ENCODE measurements at places on chromosomes 4 and X.

DNA sequence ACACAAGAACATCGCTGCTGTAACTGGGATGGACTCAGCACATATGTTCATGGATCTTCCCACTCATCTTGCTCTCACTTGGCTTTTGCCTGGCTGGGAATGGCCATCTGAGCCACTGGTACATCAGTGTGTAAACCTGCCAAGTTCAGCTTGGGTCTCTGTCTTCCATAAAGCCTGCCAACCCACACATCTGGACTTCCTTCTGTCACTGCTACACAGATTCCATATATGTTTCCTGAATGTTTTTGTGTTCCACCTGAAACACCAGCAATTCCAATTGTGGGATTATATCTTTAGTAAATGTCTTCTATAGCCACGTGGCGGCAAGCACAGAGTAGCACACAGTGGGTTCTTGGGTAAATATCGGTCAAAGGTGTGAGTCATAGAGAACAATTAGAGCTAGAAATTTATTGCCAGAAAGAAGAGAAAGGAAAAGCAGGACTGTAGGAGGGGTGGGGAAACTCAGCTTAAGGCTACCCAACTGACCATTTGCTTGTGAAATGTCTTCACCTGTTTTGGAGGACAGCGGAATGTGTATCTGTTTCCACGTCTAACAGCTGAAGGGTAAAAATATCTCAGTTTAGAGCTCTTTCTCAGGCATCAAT is 125.9 kb downstream of the MFAP3L start:
- no peak for DNase-seq

GRCh38 chr4:86450861-86451260 is 91.0 kb upstream of the MAPK10 start:
- DNase-seq = no peak

DNA sequence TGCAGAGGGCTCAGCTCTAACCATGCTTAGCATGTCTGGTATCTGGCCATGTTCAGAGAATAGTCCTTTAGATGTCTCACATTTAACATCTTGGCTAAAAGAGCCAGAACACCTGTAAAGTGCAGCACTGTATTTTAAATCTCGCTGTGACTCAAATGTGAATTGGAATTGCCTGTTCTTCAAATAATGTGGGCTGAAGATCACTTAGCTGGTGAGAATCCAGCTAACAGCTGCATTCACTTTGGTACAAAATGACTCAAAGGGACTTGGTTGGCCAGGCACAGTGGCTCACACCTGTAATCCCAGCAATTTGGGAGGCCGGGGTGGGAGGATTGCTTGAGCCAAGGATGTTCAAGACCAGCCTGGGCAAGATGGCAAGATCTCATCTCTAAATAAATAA is 63.5 kb upstream of the PLAC8 start:
- no peak for DNase-seq

DNA sequence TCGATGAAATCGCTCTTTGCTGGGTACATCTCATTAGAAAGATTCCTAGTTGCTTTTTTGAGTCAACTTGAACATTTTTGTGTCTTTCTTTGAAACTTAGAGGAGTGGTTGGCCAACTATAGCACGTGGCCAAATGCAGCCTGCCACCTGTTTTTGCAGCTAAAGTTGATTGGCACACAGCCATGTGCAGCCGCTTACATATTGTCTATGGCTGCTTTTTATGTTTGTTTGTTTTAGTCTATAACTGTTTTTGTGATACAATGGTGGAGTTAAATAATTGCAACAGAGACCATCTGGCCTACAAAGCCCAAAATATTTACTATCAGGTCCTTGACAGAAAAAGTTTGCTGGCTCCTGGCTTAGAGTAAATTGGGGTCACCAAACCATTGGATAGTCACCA is 86.3 kb downstream of the CLCN4 start:
- no peak for DNase-seq

- DNase-seq = no peak
These were observed 195.4 kb upstream of the PGRMC2 start for GRCh38 chr4:128483041-128483440.

GRCh38 chrX:81348388-81348787 is 146.5 kb downstream of the SH3BGRL start:
- no peak for DNase-seq

- DNase-seq = no peak
These were observed 266.4 kb downstream of the PRR32 start for GRCh38 chrX:127085939-127086338.

DNA sequence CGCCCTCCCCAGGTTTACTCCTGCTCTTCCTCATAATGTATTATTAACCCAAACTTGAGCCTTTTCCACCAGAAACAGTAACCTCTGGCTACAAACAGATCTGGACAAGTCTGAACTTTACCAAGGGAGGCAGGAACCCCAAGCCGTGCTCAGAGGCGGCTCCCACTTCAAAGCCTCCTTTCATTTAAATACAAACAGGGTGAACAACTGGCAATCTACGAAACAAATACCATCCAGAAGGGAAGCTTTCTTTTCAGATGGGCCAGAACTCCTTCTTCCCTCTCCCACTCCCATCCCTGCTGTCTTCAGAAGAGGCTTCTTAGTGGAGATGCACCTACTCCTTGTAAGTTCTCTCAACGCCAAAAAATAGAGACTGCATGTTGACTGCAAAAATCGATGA is 2.1 kb upstream of the GPC4 start:
- DNase-seq = no peak

- DNase-seq = no peak
These were observed 29.7 kb upstream of the LCORL start for GRCh38 chr4:18051281-18051680.

DNA sequence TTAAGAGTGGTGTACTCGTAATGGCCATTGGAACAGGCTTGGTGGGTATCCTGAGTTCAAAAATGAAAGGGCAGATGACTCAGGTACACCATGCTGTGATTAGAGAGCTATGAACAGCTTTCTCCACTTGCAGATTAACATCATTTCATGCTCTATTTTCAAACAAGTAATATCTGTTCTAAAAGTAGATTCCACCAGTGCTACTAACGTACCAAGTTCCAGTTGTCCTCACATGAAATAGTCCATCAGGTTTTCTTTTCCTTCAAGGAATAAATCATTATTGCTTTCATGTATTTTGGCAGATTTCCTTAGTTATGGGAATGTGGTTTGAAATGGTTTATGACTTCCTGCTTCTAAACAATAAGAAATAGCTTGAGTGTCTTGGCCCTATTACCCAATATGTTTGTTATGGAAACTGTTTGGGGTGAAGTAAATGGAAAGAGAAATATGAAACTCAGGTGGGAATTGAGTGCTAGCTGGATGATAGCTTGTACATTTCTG is 49.9 kb downstream of the PCDH7 start:
- no peak for DNase-seq

GRCh38 chr4:54315561-54316538 is 86.8 kb downstream of the PDGFRA start:
- no peak for DNase-seq

DNA sequence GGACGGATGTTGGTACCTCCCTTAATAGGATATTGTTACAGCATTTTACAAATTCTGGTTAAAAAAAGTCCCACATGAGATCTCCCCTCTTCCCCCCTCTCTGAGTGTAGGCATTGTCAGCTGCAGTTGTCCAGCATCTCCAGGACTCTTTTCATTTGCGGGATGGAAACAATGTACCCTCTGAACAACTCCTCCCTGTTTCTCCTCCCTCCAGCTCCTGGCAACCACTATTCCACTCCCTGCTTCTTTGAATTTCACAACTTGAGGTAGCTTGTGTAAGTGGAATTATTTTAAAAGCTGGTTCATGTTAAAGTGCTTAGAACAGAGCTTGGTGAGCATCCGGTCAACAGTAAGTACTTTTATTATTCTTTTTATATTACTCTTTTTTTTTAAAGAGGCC is 69.8 kb downstream of the TBL1X start:
- no peak for DNase-seq

- DNase-seq = no peak
These were observed 6.8 kb downstream of the ANXA3 start for GRCh38 chr4:78558410-78558809.

GRCh38 chr4:5463936-5464650 is 244.3 kb downstream of the EVC2 start:
- DNase-seq = no peak

DNA sequence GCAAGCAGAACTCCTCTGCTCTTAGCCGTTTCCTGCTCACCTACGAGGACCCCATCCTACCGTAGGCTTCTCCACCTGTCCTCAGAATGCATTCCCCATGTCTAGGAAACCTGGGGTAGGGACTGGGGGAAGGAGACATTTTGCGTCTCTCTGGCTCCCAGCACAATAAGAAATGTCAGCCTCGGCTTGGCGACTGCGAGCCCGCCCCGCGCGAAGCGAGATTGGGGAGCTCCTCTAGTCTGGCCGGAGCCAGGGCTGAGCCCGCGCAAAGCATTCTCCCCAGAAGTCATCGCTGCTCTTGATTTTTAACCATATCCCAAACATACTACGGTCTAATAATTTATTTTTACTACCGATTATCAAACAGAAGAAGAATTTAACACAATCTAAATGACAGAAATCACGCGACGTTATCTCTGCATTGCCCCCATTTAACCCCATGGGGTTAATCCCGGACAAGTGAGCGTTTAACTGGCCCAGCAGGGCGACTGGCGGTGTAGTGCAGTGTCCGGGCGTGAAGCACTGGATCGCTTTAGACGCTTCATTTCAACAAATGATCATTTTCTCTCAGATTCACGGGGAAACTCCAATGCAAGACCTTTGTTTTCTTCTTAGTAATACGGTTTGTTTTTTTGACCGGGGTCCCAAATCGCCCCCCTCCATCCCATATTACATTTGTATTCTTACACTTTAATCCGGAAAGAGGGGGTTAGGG is 8.0 kb upstream of the PITX2 start:
- no peak for DNase-seq

DNA sequence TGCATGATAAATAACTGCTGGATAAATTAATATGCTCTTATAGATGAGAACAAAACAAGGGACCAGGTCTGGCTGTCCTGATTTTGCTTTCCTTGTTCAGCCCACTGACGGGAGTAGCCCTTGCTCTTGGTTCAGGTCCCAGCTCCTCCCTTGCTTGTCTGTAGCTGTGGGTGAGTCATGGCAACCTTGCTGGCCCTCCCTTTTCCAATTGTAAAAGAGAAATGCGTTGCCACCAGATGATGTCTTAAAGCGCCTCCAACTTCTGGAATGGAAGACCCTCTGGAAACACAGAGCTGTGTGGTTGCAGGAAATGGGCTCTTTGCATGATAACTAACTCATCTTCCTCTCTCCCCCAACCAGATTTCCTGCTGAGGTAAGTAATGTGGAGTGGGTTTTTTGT is 171.4 kb downstream of the AASDH start:
- no peak for DNase-seq
